ENCODE measurements at places on chromosomes 11 and 22. TPM values are rescaled to one million over a fixed set of nuclear protein-coding genes. Genes with fewer than 3 reads are reported as not detected.

The RIMBP3B gene
- 0.39 TPM for total RNA-seq

The PRR5 gene
- total RNA-seq = 26.4 TPM

The UPK3A gene
- not detected for total RNA-seq

GRCh38 chr11:2777386-2777785 is 77.6 kb upstream of the KCNQ1OT1 start:
- DNase-seq = no peak
- H3K27ac ChIP-seq = no peak overlapping the region
- peaks cover 6% of the 10 kb centered on the region for H3K4me1 ChIP-seq
- no peaks in the 10 kb centered on the region for H3K36me3 ChIP-seq
- no peak overlapping the region for H3K4me3 ChIP-seq
- H3K27me3 ChIP-seq = no peaks in the 10 kb centered on the region

- H3K27me3 ChIP-seq = peaks cover 13% of the 10 kb centered on the region
- H3K36me3 ChIP-seq = no peaks in the 10 kb centered on the region
- DNase-seq = no peak
- H3K4me1 ChIP-seq = no peaks in the 10 kb centered on the region
- no peak overlapping the region for H3K27ac ChIP-seq
These were observed 1.4 kb downstream of the CELSR1 start for GRCh38 chr22:46535876-46536536.

DNA sequence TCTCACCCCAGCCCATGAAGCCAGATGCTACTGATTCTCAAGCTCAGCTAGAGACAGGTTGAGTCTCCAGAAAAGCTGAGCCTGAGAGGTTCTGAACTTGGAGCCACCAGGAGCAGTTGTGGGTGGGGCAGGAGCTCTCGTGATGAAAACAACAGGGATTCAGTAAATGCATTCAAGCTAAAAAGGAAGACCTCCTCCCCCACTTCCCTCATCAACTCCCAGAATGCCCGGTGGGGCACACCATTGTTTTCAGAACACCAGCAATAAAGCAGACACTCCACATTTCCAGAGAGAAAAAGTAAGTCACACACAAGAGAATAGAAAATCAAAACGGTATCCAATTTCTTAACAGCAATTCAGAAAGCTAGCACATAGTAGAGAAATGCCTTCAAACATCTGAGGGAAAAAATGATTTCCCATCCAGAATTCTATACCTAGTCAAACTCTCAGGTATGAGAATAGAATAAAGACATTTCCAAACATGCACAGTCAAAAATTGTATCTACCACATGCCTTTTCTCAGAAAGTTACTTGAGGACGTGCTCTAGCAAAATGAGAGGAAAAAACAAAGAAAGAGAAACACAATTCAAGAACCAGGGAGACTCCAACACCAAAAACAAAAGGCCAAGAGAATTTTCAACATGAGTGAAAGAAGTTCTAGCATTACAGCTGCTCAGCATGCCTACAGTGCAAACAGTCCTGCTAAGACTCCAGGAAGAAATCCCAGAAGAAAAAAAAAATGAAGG is 56.8 kb downstream of the CDKN1C start:
- DNase-seq = no peak
- no peaks in the 10 kb centered on the region for H3K27me3 ChIP-seq
- no peaks in the 10 kb centered on the region for H3K4me1 ChIP-seq
- H3K36me3 ChIP-seq = no peaks in the 10 kb centered on the region

GRCh38 chr11:101706541-101706940 is 122.7 kb upstream of the TRPC6 start:
- H3K27ac ChIP-seq = no peak overlapping the region
- H3K27me3 ChIP-seq = no peaks in the 10 kb centered on the region
- H3K4me3 ChIP-seq = no peak overlapping the region
- no peak for DNase-seq
- no peaks in the 10 kb centered on the region for H3K4me1 ChIP-seq

DNA sequence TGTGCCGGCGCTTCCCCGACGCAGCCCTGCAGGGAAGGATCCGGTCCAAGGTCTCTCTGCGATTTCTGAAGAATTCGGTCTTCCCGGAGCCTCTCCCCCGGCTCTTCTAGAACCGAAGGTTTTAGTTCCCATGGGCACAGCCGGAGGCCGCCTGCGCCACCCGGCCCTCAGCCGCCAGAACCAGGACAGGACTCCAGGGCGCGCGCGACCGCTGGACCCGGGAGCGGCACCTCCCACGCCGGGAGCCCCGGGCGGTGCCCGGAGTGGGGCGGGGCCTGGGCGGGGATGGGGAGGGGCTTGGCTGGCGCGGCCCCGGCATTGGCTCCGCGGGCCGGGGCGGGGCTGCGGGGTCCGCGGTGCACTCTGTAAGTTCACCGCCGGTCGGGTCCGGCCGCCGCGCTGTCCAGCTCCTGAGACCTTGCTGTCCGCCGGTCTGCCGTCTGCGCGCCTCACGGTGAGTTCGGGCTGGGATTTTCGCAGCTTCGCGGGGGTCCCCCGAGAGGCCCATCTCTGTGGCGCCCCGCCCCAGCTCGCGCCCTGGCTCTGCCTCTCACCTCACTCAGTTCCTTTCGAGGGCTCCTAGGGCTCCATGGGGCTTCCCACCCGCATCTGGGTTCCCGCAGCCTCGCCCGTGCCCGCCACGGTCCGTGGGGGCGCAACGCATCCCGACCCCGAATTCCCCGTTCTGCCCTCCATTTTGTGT is at the start of gene CDC42EP2:
CDC42EP2 (plus strand) TSS at position 366 of the 703 bp plus-strand sequence. CDS start 6,033 bp downstream, outside the sequence.
- H3K4me1 ChIP-seq = peaks cover 12% of the 10 kb centered on the region
- peak; percentile 64 for DNase-seq

GRCh38 chr11:44628730-44629700 is 63.6 kb downstream of the CD82 start:
- H3K4me3 ChIP-seq = no peak overlapping the region
- peak; percentile 24 for DNase-seq
- no peaks in the 10 kb centered on the region for H3K4me1 ChIP-seq

GRCh38 chr11:119024430-119025098 is 6.0 kb downstream of the TRAPPC4 start:
- no peaks in the 10 kb centered on the region for H3K27me3 ChIP-seq
- H3K27ac ChIP-seq = no peak overlapping the region
- H3K36me3 ChIP-seq = peaks cover 30% of the 10 kb centered on the region
- no peak overlapping the region for H3K4me3 ChIP-seq
- DNase-seq = no peak

GRCh38 chr22:18060646-18061620 is 16.9 kb upstream of the PEX26 start:
- no peak overlapping the region for H3K27ac ChIP-seq
- H3K27me3 ChIP-seq = peaks cover 15% of the 10 kb centered on the region
- H3K4me1 ChIP-seq = no peaks in the 10 kb centered on the region

All from CD8-positive, alpha-beta memory T cell (primary cell).